ENCODE measurements at places on chromosomes 12 and 14.

DNA sequence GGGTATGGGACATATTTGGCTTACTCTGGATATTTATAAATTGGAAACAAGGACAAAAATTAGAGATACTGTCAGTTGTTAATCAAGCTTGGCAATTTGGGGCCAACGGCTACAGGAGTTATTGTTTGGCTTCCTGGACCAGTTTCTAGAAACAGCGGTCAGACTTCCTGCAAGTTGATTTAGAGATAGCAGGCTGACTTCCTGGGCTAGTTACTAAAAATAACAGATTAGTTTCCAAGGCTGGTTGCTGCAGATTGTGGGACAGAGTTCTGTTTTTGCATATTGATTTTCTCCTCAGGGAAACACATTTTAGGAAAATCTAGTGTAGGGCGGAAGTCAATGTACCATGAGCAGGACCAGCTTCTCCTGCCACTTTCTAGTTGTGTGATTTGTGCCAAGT lies 144.0 kb upstream of the TMPO start:
- no peak for DNase-seq

- DNase-seq = no peak
Measured at GRCh38 chr14:75054421-75054820, 3.2 kb upstream of the MLH3 start.

DNA sequence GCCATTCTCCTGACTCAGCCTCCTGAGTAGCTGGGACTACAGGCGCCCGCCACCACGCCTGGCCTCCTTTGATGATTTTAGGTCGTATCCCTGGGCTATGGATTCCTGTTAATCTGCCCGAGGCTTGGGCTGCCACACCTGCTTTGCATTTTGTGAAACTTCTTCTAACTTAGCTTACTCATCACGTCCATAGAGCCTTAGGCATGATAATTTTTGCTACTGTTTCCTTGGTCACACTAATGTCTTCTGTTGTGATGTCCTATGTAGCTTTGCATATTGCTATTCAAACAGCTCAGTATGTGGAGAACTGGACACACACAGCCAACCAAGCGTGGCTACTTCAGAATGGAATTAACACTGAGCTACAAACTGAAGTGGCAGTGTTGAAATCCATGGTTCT lies 47.5 kb upstream of the DDX11 start:
- DNase-seq = no peak

DNA sequence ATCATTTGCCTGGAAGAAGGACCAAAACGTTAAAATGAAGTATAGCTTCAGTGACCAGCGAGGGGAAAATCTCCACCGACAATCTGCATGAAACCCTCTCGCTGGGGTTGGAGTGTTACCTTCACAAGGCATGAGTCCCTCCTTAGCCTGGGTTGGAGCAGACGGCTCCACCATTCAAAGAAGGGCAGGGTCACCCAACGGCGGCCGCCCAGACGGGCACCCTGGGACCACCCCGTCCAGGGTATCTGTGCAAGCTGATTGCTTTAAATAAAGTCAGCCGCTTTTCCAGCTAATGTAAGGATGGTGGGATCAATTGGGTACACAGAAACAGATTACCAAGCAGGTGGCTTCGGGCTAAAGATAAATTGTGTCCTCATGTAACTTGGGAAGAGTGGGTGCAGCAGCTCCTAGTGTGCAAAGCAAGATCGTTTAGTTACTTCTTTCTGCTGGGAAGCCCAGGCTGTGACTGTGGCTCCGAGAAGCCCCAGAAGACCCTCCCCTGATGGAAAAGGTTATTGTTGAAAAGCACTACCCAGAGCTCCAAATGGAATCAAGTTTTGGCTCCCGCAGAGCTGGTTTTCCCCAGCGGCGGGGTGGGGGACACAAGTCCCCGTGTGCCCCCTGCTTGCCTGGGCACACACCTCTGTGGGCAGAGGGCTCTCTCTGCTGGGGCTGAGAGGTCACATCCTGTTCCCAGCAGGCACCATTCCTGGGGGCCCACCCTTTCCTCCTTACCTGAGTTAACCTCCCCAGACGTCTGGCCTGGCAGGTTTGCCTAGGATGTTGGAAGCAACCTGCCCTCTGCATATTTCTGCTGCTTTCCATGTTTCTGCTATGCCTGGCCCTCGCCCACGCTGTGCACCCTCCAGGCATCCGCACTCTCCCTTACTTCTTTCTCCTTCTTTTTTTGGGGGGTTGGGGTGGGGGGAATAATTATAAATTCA lies 318.6 kb upstream of the DIO3 start:
- DNase-seq = no peak

DNA sequence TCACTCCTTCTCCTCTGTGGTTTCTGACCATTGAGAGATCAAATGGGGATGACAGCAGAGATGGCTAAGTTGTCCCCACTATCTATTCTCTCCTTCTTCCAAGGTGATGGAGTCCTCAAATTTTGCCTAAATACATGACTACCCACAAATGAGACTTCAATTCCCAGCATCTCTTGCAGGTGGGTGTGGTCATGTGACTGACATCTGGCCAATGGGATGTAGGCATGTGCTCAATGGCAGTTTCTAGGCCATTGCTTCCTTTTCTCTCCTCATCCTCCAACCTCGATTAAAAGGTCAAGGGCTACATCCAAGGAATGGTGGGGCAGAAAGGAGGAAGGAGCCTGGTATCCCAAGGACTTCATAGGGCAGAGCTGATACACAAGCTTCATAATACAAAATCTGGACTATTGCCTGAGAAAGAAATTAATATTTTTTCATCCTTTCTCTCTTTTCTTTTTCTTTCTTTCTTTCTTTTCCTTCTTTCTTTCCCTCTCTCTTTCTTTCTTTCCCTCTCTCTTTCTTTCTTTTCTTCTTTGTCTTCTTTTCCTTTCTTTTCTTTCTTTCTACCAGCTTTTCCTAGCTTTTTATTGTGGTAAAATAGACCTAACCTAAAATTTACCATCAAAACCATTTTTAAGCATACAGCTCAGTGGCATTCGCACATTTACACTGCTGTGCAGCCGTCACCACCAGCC lies 100.9 kb upstream of the PRB2 start:
- DNase-seq = no peak
